NCI-H2171 treated with DMSO at 0.1 percent for 48 hours (cell line): ENCODE measurements at places on chromosomes 16 and 17.

GRCh38 chr16:31880322-31880979 is 6.8 kb downstream of the ZNF267 start:
- DNase-seq: peak; percentile 18

DNA sequence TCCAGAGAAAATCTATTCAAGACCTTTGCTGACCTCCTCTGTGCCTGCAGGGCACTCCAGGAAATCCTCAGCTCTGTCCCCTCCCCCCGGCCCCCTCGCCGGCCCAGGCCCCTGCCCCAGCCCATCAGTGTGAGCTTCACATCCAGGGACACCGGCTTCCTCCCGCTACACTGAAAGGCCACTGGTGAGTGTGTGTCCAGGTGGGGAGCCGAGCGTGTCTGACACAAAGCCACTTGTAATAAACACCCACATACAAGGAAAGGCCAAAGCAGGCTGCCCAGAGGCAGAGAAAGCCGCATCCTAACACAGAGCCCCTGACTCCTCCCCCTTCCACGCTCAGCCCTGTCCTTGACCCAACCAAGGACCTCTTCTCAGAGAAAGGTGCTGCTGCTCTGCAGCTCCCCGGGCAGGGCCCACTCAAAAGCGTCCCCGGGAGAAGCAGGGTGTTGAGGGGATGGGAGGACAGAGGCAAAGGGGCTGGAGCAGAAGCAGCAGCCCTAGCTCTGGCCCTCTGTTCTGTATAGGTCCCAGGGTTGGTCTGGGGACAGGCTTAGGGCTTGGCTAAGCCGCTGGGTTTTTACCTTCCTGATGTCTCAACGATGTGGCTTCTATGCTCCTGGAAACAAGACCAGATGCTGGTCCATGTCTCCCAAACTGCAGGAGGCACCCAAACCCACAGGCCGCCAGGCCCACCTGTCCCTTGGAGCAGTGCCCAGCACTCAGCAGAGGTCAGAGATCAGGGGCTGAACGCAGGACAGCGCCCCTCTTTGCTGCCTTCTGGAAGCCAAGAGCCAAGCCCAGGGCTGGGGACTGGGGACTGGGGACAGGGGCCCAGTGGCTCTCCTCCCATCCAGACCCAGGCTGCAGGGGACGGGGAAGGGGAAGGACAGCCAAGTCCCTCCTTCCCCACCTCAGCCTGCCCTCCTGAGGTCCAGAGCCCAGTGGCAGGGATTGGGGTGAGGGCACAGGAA is 15.3 kb downstream of the MNT start:
- DNase-seq: no peak

DNA sequence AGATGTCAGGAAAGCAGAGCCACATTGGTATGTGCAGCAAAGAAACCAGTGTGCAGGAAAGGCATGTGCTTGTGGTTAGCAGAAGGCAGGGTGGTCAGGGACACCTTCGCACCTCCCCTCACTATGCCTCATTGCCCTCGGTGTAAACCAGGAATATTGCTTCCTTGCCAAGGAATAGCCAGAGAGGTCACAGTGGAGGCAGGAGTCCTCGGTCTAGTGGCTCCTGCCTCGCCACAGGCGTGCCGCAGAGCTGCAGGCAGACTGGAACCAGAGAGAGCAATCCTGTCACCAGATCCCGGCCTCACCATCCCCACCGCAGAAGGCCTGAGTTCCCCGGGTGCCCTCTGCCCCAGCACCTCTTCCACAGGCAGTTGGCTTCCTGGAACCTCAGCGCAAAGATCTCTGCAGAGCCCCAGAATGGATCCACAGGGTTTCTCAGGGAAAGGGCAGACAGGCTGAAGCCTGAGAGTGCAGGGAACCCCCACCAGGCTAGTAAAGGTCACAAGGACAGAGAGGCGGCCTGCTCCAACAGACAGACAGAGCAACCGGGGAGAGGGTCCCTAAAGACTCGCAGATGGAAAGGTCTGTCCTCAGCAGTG is 21.6 kb downstream of the CCDC182 start:
- DNase-seq: no peak

DNA sequence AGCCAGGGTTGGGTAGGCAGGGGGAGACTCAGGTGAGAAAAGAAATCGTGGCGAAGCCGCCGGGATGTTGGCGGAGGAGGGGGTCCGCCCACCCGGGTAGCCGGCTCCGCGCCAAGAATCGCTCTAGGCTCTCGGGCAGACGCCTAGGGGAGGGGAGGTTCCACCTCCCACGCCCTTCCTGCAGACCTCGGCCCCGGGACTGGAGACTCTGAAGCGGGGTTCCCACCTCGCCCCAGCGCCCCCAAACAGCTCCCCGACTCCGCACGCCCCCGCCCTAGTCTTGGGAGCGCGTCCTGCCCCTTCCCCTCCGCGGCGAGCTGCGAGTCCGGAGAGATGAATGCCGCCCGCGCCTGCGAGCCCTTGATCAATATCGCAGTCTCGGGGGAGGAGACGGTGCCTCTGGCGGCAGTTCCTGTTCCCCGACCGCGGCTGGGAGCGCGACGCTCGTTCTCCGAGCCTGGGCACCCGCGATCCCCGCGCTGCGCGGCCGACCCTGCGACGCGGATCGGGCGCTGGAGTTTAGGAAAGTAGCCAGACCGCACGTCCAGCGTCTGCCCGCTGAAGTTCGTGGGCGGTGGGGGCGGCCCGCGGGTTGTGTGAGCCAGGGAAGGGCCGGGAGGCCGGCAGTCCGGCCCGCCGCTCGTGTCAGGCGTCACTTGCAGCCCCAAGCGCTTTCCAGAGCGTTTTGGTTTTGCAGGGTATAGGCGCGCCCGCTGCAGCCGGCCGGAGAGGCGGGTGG is 790 bp downstream of the CRHR1 start:
- peak; percentile 44 for DNase-seq

DNA sequence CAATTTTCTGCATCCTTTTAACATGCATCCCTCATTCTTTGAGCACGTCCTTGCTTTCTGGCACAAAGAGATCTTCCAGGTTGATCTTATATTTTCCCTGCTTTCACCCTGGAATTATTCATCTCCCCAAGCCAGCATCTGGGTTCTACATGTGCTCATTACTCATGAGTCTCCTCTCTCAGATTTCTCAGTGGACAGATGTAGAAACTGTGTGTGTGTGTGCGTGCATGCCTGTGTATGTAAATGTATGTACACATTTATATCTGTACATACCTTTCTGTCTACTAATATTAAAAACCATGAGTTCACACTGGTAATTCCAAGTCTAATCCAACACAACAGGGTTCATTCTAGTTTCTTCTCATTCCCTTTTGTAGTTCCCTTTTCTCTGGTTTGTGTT is 41.9 kb upstream of the NSRP1 start:
- no peak for DNase-seq

GRCh38 chr16:54063279-54063773 is 223.3 kb downstream of the IRX3 start:
- no peak for DNase-seq

DNA sequence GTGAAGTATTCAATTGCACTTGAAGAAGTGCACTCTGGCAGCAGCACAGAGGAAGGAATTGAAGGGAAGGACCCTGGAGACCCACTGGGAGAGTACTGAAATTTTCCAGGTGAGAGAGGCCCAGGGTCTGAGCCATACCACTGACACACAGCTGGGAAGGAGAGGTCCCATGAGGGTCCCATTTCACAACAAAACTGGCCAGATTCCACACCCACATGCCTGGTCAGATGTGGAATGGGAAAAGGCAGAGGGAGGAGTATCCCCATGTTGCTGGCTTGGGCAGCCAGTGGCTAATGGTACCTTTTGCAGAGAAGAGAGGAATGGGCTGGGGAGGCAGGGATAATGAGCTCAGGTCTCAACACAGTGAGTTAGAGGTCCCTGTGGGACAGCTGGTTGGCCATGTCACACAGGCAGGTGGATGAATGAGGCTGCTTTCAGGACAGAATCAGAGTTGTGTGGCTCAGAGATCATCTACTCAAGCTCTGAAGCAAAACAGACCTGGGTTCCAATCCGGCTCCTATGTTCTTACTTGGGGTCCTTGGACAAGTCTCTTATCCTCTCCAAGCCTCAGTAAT is 26.2 kb upstream of the NGFR start:
- DNase-seq: no peak
